ENCODE measurements at places on chromosomes 16 and 17.

DNA sequence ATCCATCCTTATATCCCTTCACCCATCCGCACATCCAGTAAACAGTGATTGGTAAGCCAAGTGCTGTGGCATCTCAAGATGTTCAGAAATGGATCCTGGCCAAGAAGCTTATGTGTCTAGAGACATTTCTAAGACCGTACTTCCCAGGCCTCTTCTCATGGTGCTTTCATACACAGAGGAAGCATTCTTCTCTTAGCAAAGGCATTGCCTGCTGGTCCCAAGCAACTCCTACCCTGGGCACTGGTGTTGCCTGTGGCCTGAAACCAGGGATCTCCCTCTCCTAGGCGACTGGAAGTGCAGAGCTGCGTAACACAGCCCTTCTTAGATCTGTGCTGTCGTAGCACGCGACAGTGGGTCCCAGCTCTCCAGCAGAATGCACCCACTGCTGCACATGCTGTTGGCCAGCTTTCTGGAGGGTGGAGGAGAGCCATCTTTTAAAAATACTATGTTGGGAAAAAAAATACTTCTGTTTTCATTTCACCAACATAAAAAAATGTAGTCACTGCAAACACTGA is 182.9 kb downstream of the CCDC182 start:
- DNase-seq = peak; percentile 91

DNA sequence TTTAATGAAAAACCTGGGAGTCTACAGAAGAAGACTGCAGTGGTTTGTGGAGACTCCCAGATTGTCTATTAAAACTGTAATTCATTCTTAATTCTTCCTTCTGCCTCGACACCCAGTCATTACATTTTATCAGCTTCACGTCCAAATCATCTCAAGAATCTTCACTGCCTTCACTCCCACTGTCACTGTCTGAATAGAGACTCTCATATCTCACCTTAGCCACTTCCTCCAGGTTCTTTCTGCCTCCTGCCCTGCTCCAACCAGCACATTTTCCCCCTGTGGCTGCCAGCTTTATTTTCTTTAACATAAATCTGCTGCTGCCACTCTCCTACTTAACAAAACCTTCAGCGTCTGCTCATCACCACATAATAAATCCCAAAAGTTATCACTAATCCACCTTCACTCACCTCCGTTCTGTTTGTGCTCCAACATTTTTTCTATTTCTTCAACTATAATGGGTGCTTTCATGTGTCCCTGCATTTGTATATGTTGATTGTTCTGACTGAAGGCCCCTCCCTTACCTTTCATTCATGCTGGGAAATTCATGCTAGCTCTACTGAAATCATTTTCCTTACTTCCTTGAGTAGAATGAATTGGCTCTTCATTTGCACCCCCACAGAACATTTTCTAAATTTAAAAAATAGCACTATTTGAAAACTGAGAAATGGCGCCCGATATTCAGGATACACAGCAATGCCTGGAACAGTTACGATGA is 38.9 kb downstream of the KCNJ2 start:
- DNase-seq = no peak

GRCh38 chr16:70592106-70592571 is 54.2 kb upstream of the IL34 start:
- no peak for DNase-seq

- no peak for DNase-seq
Measured at GRCh38 chr16:47465919-47466630, 4.9 kb downstream of the PHKB start.

DNA sequence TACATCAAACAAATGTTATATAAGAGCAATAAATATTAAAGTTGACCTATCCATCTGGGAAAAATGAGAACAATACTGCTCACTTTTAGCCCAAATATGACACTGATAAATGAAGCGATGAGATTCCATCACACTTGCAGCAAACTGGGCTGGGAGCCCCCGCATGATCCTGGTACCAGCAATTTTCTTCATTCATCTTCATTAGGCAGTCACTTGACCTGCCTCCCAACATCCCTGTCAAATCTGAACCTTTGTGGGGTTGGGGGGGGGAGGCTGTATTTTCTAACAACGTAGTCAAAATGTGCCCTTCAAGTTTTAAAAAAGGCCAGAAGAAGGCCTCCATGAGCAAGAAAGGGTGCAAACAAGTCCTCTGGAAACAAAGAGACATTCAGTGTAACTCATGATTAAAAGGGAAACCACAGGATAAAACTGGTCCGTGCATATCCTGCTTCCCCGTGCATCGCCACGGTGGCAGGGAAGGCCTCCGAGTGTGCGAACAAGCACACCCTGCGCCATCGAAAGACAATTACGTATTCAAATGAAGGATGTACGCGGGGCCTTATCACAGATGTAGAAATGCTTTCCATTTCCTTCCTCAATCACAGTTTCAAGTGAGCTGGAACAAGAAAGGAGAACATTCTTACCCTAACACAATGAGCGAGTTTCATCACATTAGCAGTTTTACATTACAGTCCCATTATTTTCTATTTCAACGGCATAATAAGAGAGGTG is 48.4 kb downstream of the TOX3 start:
- no peak for DNase-seq

- DNase-seq = no peak
Measured at GRCh38 chr17:691423-691822, 23.2 kb downstream of the VPS53 start.

- DNase-seq = no peak
Measured at GRCh38 chr17:80962356-80963329, 29.0 kb upstream of the CHMP6 start.

DNA sequence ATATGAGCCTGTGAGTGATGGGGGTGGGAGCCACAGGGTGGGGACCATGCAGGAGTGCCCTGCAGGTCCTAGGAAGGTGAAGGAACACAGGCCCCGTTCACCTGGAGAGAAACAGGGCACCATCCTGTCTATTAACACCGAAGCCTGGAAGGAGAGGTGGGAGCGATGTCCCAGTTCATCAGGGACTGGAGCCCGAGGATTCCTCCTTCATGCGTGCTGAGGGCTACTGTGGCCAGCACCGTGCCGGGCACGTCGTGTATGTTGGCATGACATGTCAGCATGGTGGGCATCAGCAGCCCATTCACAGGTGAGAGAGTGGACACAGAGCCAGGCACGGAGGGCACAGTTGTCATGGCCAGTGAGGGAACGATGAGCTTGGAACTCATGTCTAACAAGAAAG is 1.4 kb downstream of the WFIKKN2 start:
- DNase-seq = no peak

GRCh38 chr17:77462090-77462489 is 321.3 kb downstream of the SEC14L1 start:
- DNase-seq = no peak

Measured in NCI-H446 (cell line).